ENCODE measurements at places on chromosomes 2 and 18.

- no peak for DNase-seq
Observed at GRCh38 chr2:133169274-133169912, 398.9 kb downstream of the NCKAP5 start.

GRCh38 chr2:95234816-95235215, 27.5 kb downstream of the ZNF892 start:
- DNase-seq = no peak

DNA sequence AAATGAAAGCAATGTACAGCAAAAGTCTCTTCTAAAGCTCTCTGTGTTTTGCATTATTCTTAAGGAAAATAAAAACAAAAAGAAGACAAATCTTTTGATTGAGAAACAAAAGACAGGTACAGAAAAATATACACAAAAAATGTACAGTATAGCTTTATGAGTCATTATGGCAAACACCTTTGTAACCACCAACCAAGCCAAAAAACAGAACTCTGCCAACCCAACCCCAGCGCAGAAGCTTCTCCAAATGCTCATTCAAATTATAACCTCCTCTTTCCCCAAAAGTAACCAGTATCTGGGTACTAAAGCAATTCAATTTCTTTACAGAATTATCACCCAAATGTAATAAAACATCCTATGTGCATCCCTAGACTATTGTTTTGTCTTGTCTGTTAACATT, 255.9 kb upstream of the STON1 start:
- DNase-seq = no peak

DNA sequence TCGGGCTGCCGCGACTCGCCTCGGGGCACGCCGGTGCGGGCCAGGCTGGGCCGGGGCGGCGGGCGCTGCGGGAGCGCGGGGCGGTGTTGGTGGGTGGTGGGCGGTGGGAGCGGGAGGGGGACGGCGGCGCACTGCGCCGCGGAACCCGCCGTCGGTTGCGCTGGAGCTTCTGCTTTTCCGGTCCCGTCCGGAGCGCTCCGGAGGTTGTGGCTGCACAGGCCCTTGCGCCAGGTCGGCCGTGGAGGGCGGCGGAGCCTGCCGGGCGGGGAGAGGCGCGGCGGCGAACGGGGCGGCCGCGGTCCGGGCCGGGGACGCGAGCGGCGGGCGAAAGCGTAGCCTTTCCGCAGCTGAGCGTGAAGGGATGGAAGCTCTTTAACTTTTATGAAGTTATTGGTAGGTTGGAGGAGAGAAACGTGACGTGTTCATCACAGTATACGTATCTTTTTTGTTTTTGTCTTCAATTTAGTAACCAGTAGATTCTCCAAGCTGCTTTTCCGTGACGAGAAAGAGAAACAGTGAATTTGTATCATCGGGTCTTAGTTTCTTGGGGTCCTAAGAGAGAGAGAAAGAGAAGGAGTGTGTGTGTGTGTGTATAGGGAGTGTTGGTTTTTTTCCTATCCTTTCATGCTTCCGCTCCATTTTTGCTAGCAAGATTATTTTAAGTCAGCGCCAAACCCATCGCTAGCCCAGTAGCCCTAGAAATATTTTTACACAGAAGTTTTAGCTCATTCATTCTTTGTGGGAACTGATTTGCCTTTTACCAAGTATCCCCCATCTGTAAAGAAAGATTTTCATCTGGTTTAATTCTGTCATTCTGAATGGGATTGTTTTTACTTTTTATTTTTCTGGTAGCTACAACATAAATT, 535 bp downstream of the ATG4B start:
- DNase-seq = peak; percentile 71

DNA sequence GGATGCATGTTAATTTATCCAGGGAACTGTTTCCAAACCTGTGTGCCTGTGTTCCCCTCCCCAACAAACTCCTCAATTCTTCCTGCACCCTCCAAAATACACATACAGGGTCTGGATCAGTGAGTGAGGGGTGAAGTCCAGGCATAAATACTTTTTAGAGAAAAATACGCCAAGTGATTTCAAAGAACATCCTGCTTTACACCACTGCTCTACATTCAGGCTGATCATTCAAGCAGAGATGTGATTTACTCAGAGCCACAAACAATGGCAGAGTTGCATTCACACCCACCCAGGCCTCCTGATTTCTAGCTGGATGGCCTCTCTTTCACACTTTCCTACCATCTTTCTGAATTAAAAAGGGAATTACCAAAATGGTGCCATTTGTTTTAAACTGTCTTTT, 289.5 kb upstream of the SLC14A2 start:
- DNase-seq = no peak

- no peak for DNase-seq
Observed at GRCh38 chr2:181140928-181141327, 160.5 kb downstream of the UBE2E3 start.

DNA sequence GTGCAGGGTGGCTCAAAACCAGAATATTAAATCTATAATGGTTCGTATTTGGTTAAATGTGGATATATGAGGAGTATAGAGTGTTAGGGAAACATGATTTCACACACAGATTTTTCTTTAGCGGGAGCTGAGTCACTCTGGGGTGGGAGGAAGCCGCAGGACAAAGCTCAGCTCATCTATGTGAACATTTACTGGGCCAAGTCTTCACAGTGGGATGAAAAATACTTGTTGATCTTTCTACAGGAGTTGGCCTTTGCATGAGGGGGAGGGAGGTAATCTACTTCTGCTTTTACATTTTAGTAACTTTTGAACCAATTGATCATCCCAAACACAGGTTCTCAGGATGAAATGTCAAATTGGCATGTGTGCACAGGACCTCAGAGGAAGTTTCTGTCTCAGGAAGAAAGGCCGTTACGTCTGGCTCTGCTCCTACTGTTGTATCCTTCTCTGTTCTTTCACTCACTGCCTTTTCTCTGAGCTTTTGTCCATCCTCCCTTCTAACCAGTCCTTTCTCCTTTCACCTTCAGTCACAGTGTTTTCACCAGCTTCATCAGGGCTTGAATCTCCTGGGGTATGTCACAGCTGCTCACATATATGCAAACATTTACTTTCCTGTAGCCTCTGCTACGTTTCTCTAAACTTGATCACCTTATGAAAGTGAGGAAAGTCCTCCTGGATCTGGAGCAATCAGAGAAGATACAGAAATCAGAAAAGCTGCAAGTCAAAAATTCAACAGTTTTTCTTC, 943.3 kb upstream of the FANCL start:
- DNase-seq = peak; percentile 34

DNA sequence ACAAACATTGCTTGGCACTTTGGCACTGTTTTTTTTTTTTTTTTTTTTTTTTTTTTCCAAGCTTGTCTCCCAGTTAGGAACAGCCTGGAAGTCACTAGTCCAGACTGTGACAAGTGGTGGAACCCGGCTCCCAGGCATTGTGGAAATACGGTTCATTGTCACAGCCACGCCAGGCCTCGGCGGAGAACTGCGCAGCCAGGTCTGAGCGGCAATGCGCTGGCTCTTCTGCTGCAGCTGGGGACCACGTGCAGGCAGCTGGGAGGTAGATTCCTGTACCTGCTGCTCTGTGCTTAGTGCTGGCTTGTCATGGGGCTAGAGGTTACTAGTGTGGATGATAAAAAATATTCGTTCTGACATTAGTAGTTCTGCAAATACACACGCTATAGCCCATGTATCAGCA, 5.0 kb downstream of the NTSR2 start:
- DNase-seq = no peak

GRCh38 chr2:95728878-95729596, 137.2 kb downstream of the TRIM43 start:
- peak; percentile 80 for DNase-seq

DNA sequence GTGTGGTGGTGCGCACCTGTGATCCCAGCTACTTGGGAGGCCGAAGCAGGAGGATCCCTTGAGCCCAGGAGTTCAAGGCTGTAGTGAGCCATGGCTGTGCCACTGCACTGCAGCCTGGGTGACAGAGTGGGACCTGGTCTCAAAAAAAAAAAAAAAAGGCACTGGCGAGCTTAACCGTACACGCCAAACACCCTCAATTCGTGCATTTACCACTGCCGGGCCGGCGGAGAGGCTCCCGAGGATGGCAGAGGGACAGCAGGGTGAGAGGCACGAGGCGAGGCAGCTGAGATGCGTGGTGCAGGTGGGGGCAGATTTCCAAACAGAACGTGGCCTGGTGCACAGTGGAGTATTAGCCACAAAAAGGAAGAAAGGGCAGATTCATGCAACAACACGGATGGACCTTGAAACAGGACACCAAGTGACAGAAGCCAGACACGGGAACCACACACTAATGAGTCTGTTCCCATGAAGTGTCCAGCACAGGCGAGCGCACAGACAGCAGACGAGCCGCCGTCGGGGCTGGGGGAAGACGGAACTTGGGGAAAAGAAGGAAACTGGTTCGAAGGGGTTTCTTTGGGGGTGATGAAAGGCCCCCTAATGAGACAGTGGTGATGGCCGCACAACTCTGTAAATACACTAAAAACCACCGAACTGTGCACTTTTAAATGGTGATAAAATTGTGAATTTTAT, 27.4 kb downstream of the SLC66A2 start:
- DNase-seq = no peak

GRCh38 chr18:49858309-49859020, 45.1 kb upstream of the ACAA2 start:
- DNase-seq = peak; percentile 70

All from suppressor macrophage (primary cell).